Activated CD8-positive, alpha-beta T cell treated with anti-CD3 and anti-CD28 coated beads for 36 hours (primary cell): ENCODE measurements at places on chromosomes 4 and X.

DNA sequence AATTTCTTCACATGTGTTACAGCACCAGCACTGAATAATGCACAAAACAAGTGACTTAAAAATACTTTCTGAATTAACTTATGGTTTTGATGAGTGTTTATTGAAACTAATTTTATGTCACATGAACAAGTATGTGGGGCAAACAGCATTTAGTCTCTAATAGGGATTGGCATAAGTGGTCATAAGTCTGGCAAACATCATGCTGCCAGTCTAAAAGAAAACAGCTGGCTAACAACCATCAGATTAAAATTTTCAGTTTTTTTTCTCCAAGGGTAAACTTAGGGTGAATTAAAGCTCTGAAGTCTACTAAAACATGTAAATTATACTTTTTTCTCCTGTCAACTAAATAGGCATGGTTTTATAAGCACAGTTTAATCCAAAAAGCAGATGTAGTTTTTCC lies 1014.2 kb downstream of the FAT4 start:
- no peak for DNase-seq

GRCh38 chr4:145218251-145218650 lies 37.9 kb upstream of the OTUD4 start:
- DNase-seq = no peak

- DNase-seq = peak; percentile 69
Measured at GRCh38 chrX:20530406-20530921, 263.8 kb upstream of the RPS6KA3 start.

- no peak for DNase-seq
Measured at GRCh38 chr4:100695039-100695654, 177.3 kb upstream of the EMCN start.

DNA sequence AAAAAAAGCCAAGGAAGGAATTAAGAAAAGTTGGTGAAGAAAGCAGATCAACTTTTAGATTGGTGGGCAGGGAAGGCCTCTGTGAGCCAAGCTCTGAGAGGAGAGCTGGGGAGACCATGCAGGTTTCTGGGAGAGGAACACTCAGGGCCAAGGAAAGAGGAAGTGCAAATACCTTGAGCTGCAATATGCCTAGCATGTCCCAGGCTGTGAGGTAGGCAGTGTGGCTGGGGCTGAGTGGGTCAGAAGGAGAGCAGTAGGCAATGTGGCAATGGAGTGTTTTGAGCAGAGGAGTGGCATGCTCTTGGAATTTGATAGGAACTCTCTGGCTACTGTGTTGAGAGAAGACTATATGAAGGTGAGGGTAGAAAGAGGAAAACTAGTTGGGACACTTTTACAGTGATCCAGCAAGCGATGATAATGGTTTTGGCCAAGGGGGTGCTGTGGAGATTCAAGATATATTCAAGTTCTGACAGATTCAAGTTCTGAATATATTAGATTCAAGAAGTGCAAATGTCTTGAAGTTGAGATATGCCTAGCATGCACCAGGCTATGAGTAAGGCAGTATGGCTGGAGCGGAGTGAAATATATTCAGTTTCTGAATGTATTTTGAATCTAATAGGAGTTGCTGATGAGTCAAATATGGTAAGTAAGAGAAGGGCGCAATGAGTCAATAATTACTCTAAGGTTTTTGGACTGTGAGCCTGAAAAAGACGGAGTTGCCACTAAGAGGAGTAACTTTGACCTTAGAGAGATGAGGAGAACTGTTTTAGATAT lies 172.5 kb downstream of the CAMK2D start:
- no peak for DNase-seq

GRCh38 chr4:41405464-41406112 lies 132.4 kb upstream of the LIMCH1 start:
- no peak for DNase-seq

GRCh38 chrX:11704725-11705495 lies 39.2 kb upstream of the ARHGAP6 start:
- no peak for DNase-seq

- DNase-seq = no peak
Measured at GRCh38 chr4:31391976-31392375, 671.8 kb downstream of the PCDH7 start.

GRCh38 chr4:149264093-149264733 lies 551.4 kb downstream of the IQCM start:
- DNase-seq = peak; percentile 9

- DNase-seq = peak; percentile 42
Measured at GRCh38 chrX:123803331-123803983, 56.4 kb upstream of the XIAP start.

DNA sequence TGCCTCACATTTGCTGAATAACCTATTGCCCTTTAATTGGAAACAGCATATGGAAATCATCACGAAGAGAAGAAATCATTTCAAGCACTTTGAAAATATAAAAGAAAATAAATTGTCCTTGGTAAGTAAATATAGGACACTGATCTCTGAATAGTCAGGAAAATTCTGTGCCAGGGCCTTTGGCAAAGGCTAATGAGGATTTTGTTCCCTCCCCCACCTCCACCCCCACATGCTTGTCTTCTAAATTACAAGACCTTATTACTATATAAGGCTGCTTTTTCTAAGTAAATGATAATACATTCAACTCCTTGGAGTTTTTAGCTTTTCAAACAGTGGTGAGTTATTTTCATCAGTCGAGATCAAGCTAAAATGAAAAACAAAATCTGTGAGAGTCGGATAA lies 15.8 kb downstream of the SYNPO2 start:
- no peak for DNase-seq

DNA sequence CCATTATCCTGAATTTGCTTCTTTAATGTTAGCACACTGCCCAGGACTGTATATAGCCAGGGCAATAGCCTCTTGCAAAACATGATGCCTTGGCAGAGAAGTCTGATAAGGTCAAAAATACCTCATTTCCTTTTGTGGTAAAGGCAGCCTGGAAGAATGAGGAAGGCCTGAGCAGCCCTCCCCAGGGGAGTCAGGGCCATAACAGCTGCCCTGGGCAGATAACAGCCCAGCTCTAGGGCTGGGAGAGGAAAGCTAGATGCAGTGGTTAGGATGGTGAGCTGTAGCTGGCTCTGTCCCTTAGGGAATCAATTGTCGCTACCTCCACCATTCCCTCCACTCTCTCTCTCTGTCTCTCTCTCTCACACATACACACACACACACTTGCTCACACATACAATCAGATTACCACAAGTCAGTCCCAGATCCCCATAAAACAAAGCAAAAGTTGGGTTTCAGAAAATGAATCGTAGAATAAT lies 29.2 kb downstream of the EFHC2 start:
- peak; percentile 8 for DNase-seq

DNA sequence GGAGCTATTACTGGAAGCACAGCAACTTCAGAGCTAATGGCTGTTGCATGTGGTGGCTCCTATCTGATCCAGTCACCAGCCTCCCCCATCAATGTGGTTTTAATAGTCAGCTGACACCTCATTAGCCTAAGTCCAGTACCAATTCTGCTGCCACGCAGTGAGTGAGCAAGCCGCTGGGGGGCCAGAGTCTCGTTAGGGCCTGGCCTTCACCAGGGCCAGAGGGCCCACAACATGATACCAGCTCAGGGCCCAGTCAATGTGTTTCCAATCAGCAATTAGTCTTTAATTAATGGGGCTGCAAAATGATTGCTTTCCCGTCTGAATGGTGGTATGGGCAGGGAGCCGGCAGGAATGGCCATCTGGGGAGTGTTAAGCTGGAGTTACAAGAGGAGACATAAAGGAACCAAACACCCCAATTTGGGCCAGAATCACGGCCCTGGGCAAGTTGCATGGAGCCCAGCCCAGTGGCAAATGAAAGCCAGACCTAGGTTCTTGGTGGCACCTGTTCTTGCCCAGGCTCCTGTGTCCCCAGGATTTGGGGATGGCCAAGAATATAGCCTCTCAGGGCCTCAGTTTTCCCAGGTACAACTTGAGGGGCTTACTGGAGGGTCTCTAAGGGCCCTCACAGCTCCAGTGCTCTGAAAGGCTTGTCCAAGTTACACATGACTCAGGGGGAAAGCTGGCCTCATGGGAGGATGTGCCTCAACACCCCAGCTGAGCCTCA lies 119.2 kb downstream of the EFNB1 start:
- DNase-seq = no peak

- DNase-seq = no peak
Measured at GRCh38 chr4:74431113-74431826, 13.7 kb upstream of the AREG start.

DNA sequence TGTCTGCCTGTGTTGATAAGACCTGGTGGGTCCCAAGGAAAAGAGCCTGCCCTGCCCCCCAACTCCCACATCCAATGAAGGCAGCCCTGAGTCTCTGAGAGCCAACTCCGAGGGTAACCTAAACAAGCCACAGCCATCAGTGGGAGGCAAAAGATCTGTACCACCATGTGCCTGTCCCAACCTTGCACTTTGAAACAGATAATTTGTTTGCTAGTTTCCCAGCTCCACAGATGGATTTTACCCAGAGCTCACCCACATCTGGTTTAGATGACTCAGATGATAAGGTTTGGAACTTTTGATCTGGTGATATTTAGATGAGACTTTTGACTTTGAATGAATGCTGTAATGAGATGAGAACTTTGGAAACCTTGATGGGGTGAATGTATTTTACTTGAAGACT lies 246.0 kb upstream of the PSAPL1 start:
- no peak for DNase-seq

DNA sequence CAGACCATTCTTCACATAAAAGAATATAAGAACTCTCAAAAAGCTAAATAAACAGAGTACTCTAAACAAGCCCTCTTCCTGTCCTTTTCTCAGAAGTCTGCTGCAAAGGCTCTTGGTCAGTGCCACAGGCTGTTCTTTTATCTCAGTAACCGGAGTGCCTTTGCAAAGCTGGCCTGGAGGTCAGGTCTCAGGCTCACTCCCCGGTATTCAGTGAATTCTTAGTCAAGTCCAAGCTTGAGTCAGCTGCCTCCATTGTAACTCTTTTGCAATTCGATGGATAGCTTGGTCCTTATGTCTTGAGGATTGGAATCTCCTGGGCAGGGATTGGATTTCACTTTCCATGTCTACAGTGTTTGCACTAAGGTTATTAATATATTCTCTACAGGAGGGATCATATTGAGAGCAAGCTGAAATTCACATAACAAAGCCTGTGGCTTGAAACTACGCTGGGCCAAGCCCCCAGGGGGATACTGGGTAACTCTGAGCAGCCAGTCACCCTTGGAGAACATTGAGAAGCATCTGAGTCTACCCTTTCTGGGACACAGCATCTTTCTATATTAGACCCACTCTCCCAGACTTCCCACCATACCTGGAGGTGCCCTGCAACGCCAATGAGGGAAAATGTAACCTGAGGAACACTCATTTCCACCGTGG lies 10.0 kb upstream of the HS6ST2 start:
- no peak for DNase-seq

- no peak for DNase-seq
Measured at GRCh38 chr4:11436084-11436483, 7.4 kb upstream of the HS3ST1 start.

DNA sequence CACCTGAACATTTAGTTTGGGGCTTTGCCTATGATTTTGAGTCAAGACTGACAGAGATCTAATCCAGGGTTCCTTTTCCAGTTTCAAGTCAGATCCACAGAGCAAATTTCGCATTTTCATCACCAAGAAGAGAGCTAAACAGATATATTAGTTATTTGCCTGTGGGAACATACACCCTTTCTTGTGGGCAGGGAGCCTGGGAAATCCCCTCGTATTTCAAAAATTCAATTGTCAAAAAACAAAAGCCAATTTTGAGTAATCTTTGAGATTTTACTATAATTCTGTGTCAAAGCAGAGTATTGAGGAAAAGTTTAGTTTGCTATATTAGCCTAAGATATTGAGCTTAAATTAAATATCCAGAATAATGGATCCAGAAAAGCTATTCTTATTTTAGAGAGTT lies 56.6 kb downstream of the AFM start:
- no peak for DNase-seq

DNA sequence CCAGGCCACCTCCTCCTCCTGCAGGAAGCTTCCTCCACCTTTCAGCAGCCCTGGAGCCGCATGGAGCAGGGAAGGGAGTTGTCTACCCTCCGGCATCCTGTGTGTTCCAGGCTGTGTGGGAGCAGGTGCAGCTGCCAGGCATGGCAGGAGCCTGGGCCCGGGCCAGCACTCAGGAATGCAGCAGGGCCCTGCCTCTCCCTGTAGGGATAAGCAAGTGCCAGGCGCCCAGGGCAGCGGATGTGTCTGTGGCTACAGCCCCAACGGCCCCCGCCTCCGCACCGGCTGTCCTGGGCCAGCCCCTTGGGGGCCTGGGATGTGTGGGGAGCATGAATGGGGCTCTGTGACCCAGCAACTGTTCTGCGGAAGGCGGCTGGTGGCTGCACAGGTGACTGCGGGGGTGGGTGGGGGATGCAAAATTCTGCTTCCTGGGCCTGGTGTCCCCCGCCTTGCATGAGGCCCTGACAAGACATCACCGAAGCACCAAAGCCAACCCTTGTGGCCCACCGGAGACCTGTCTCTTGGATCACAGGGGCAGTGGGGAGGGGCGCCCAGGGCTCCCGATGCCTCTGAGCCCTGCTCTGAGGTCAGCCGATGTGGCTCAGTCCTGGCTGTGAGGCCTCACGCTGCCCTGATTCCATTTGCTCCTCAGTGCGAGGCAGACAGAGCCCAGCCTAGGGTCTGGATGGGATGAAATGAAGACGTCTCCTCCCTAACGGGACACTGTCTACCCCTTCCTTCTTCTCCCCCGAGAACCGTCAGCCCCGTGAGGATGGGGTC lies 1.4 kb upstream of the DOK7 start:
- no peak for DNase-seq
